Stimulated activated CD8-positive, alpha-beta memory T cell treated with anti-CD3 and anti-CD28 coated beads, Interleukin-12 subunit alpha, Interleukin-12 subunit beta, amount 100 ng/mL, for 1 hour (primary cell): ENCODE measurements at places on chromosomes 16 and 17.

- DNase-seq = no peak
Measured at GRCh38 chr16:72877374-72878028, 170.4 kb downstream of the ZFHX3 start.

- DNase-seq = no peak
Measured at GRCh38 chr17:11901931-11902330, 95.3 kb downstream of the ZNF18 start.

DNA sequence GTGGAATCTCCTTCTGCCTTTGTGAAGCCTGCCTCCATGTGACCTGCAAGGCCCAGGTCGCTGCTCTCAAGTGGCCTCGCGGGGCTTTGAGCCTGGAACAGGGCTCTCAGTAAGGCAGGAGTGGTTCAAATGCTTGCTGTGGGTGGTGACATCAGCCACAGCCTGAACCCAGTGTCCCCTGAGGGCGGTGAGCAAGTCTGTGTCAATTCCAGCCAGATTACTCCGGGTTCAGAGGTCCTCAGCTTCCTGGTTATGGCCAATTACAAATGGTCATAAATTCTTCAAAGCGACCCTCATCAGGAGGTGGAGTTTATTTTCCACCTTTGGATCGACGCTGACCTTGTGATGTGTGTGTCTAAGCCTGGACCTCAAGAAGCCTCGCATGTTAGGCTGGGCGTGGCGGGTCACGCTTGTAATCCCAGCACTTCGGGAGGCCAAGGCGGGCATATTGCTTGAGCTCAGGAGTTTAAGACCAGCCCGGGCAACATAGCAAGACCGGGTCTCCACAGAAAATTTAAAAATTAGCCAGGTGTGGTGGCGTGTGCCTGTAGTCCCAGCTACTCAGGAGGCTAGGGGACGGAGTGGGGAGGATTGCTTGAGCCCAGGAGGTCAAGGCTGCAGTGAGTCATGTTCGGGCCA lies 17.3 kb downstream of the LGALS3BP start:
- DNase-seq = no peak

DNA sequence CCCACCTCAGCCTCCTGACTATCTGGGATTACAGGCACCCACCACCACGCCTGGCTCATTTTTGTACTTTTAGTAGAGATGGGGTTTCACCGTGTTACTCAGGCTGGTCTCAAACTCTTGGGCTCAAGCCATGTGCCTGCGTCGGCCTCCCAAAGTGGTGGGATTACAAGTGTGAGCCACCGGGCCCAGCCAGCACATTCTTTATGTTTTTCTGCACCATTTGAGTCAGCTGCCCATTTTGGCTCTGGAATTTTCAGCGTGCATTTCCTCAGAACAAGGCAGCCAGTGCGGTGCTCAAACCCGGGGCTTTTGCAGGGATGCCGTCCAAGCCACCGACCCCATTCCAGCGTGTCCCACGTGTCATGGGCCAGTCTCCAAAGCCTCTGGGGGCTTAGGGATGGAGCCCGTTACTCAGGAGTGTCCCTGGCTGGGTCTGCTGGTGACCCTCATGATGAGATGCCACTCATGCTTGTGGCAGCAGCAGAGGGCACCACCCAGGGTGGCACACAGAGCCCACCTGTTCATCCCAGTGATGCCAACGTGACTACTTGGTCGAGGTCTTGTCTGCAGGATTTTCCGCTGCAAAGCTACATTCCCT lies 3.7 kb upstream of the RAB40C start:
- no peak for DNase-seq

- DNase-seq = no peak
Measured at GRCh38 chr17:55421179-55421934, at the start of gene MMD. Gene MMD (minus strand): TSS chr17:55421835. CDS start chr17:55421695, 140 bp downstream.

GRCh38 chr16:13300066-13300840 lies 398.9 kb downstream of the SHISA9 start:
- DNase-seq = no peak

DNA sequence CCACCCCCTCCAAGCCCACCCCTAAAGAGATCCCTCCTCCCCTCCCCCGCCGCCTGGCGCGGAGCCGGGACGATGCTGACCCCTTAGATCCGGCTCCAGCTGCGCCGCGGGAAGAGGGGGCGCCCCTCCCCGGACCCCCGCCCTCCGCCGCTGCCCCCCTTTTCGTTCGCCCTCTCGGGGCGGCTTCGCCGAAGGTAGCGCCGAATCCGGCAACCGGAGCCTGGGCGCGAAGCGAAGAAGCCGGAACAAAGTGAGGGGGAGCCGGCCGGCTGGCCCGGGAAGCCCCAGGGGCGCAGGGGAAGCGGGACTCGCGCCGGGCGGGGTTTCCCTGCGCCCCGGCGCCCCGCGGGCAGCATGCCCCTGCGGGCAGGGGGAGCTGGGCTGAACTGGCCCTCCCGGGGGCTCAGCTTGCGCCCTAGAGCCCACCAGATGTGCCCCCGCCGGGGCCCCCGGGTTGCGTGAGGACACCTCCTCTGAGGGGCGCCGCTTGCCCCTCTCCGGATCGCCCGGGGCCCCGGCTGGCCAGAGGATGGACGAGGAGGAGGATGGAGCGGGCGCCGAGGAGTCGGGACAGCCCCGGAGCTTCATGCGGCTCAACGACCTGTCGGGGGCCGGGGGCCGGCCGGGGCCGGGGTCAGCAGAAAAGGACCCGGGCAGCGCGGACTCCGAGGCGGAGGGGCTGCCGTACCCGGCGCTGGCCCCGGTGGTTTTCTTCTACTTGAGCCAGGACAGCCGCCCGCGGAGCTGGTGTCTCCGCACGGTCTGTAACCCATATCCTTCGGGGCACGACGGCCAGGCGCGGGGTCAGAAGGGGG lies 623 bp downstream of the CACNA1G start:
- no peak for DNase-seq

- no peak for DNase-seq
Measured at GRCh38 chr16:25213709-25214397, 2.9 kb upstream of the AQP8 start.

GRCh38 chr16:71709229-71709781 lies 15.2 kb downstream of the PHLPP2 start:
- DNase-seq = no peak
